Activated CD4-positive, alpha-beta T cell treated with anti-CD3 and anti-CD28 coated beads, Interleukin-2, amount 50 U/mL, for 1 hour (primary cell): ENCODE measurements at places on chromosomes 6 and 20.
A peak's percentile ranks its signal among the peaks of the same experiment; 100 is the strongest.

DNA sequence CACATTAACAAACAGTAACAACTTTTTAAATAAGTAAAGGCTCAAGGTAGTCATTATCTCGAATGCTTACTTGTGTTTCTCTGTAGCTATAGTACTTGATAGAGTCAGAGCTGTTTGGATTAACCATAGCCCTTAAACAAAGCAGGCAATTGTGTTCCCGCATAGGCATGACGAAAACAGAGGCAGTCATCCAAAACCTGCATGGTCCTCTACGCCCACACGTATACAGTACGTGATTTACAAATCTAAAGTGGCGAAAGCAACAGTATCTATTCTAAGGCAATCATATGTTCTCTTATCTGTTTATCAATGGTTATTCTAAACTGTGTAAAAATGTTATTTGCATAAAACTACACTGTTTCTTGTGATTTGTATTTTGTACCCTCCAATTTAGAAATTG, 31.8 kb downstream of the HFE start:
- DNase-seq = no peak

GRCh38 chr6:153131037-153131981, at the start of gene RGS17:
Gene RGS17, minus strand, starts transcription at chr6:153131282. Its CDS starts 87,264 bp downstream, at chr6:153044018.
- no peak for DNase-seq

GRCh38 chr6:167495506-167496401, 170.9 kb downstream of the TTLL2 start:
- DNase-seq = no peak

GRCh38 chr6:108957221-108957620, 109.0 kb downstream of the ARMC2 start:
- no peak for DNase-seq

DNA sequence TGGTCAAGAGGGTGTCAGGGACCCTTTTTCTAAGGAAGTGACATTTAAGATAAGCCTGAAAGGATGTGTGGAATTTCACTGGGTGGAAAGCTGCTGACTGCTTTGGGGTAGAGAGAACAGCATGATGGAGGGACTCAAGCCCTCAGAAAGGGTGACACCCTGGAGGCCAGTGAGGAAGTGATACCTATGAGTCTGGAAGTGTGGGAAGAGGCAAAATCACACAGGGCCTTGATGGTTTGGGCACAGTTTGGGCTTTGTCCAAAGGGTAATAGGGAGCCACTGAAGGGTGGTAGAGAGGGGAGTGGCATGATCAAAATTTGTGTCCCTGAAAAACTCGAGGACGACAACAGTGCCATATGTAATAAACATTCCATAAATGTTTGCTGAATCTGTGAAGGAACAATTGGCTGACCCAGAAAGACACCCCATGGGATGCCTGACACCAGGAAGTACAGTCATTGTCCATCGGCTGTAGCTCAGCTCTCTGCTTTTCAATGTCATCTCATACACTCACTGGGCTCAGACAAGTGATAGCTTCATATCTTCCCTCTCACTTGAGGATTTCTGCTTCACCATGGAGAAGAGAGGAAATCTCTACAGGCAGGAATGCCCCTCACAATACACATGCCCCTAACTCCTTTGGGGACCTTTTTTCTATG, 21.3 kb downstream of the CASS4 start:
- DNase-seq = no peak

GRCh38 chr6:53725791-53726575, 60.4 kb upstream of the KLHL31 start:
- DNase-seq = peak; percentile 72

GRCh38 chr20:62570403-62570802, 71.9 kb upstream of the SLCO4A1 start:
- no peak for DNase-seq

DNA sequence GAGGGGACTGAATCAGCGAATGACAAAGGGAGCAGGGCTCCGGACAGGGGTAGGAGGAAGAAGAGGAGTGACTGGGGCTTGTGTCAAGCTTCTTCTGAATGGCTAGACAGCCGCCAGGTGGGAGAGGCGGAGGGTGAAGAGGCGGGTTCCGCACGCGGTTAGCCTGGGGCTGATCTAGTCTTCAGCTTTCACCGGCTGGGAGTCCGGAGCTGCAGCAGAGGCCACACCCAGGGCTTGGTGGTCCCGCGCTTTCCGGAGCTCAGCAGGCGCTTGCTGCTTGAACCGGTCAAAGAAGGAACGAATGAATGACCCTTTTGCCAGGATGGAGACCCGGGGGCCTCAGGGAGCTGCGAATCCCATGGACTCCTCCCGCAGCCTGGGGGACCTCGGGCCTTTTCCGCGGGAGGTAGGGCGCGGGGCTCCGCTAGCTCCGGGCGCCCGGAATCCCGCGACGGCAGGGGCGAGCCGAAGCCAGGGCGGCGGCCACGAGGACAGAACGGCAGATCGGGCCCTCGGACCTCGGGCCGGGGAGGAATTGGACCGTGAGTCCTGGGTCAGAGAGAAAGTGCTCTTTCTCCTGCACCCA, at the start of gene C6orf141:
C6orf141 (plus strand) TSS at position 177 of the 586 bp plus-strand sequence; CDS start at position 302, 125 bp downstream.
- DNase-seq = no peak

- DNase-seq = no peak
Observed at GRCh38 chr6:143586557-143586956, 75.0 kb upstream of the FUCA2 start.

DNA sequence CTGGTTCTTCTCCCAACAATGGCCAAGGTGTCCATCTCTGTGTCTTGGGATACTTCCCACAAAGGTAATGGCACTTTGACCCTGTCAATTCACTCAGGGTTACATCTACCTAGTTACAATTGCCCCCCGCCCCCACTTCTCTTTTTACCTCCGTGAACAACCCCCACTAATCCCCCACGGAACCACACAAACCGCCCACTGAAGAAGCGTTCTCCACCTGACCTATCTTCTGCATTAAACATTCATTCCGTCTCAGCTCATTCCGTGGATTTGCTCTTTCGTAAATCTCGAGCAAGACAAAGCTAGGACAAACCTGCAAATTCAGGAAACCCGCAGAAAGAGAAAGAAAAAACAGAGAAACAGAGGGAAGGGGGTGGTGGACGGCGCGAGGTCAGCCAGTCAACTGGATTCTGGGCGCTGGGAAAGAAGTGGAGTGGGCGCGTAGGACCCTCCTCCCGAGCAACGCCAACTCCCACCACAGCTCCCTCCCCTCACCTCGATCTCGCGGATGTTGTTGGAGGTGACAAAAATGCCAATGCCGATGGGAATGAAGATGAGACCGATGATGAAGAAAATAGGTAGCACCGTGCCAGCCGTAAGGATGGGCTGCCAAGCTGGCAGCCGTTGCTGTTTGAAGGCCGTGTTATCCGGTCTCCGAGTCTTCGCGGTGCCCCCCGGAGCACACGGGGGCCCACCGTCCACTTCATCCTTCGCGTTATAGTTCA, 523 bp downstream of the TMEM30A start:
- DNase-seq = no peak

GRCh38 chr6:129607581-129608186, 102.3 kb downstream of the ARHGAP18 start:
- no peak for DNase-seq

DNA sequence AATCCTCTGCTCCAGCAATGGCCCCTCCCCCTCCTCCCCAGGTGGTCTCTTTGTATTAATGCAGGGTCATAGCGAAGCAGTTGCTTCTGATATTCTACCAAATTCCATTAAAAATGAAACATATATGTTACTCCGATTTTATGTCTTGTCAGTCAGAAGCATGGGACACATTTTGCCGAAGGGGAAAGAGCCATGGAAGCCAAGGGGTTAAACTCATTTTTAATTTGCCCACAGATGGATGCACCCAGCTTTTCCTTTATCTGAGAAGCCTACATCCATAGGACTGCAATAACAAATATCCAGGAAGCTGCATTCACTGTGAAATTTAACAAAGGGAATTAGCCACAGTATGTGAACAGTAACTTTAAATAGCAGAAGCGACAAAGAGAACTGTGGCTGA, 688.2 kb downstream of the QKI start:
- DNase-seq = no peak

- DNase-seq = no peak
Observed at GRCh38 chr6:51339728-51340127, 521.1 kb downstream of the TFAP2B start.

- DNase-seq = no peak
Observed at GRCh38 chr6:2432292-2432691, 186.9 kb upstream of the GMDS start.

GRCh38 chr20:33477386-33478234, 12.3 kb upstream of the CBFA2T2 start:
- no peak for DNase-seq

- no peak for DNase-seq
Observed at GRCh38 chr6:132872923-132873322, 58.6 kb downstream of the RPS12 start.

- no peak for DNase-seq
Observed at GRCh38 chr20:38990728-38991127, 28.6 kb downstream of the DHX35 start.

GRCh38 chr6:142845624-142846458, 99.1 kb downstream of the HIVEP2 start:
- peak; percentile 62 for DNase-seq

- DNase-seq = no peak
Observed at GRCh38 chr6:79201143-79201542, 33.3 kb downstream of the HMGN3 start.

DNA sequence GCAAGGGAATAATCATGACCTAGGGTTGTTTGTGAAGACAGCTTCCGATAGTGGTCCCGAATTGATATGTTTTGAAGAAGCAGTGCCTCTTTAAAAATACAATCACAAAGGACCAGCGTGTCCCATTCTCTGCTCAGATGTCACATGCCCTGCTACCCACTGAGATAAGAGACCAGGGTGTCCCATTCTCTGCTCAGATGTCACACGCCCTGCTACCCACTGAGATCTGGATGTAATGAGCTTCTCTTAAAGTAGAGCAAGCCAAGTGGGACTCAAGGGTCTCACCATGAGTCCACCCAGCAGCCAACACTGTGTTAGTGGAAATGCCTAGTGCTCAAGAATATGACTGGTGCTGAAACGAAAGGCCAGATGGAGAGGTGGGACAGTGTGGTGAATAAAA, 22.2 kb downstream of the RIN2 start:
- no peak for DNase-seq

DNA sequence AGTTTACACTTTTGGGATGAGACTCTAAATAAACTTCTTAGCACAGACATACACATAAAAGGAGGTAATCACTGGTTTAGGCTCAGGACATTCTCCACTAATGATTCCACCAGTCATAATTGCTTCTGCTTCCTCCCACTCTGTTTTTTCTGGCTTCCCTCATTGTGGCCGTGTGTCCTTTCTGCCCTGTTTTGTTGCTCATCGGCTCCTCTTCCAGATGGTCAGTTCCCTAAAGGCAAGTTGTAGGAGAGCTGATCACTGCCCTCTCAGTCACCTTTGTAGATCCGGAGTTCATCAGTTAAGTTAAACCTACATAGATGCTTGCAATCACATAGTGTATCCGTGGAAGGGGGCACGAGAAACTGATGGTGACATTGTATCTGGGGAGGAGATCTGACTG, 200.5 kb upstream of the ARG1 start:
- DNase-seq = no peak

- DNase-seq = no peak
Observed at GRCh38 chr6:142014515-142014914, 118.2 kb upstream of the GJE1 start.

GRCh38 chr20:41469868-41470267, 103.2 kb upstream of the EMILIN3 start:
- no peak for DNase-seq

GRCh38 chr6:75689576-75689975, 59.5 kb upstream of the MYO6 start:
- no peak for DNase-seq

GRCh38 chr6:139883776-139884175, 509.3 kb upstream of the CITED2 start:
- no peak for DNase-seq

- no peak for DNase-seq
Observed at GRCh38 chr6:127347178-127347577, 3.8 kb upstream of the ECHDC1 start.

DNA sequence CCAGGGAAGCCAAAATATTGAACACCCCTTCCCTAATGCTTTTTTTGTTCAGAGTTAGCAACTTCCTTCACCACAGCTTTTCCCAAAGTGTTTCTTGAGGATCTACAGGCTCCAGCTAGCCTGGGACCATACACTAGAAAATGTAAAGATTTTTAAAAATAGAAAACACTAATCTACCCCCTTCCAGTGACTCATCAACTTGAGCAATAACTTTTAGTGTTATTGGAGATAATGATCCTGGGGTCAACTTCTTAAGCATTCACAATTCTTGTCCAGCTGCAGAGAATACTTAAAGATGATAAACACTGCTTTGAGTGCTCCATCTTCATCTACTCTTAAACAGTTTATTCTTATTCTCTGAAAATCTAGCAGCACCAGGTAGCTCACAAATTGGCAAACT, 131.6 kb downstream of the COL9A1 start:
- DNase-seq = no peak

- no peak for DNase-seq
Observed at GRCh38 chr6:77089776-77090175, 373.5 kb downstream of the HTR1B start.

DNA sequence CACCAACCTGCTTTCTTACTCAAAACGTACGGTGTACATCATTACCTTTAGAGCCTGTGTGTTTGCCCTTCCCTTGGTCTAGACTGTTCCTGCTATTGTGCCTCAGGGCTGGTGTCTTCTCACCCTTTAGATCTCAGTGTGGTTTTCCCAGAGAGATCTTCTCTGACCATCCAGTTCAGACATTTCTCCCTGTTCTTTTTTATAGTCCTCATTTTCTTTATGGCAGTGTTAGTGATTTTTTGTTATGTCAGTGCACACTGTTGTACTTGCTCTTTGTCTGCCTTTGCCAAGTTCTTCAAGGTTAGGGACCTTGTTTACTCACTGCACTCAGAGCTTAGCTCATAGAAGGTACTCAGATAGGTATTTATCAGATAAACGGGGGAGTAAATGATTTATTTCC, 82.8 kb downstream of the ATRN start:
- no peak for DNase-seq

GRCh38 chr20:43472671-43473380, 15.1 kb downstream of the SRSF6 start:
- DNase-seq = no peak

- no peak for DNase-seq
Observed at GRCh38 chr20:61789329-61789728, 276.4 kb downstream of the TAF4 start.

DNA sequence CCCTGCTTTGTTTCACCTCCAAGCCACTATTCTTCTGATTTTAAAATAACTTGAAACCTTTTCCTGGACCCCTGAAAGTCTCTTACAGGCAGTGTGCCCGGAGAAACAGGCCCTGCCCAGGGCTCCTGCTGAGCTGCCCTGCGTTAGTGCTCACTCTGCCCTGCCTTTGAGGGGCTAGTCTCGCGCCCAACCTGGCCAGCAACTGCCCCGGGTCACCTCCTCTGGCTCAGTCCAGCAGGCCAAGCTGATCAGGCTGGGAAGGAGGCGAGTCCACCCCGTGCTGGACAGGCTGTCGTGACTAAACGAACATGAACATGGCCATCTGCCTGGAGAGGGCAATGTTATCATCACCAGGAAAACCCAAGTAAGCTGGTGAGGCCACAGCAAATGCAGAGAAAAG, 245.4 kb downstream of the ANKRD60 start:
- no peak for DNase-seq
